ENCODE measurements at places on chromosomes 3 and 15.

DNA sequence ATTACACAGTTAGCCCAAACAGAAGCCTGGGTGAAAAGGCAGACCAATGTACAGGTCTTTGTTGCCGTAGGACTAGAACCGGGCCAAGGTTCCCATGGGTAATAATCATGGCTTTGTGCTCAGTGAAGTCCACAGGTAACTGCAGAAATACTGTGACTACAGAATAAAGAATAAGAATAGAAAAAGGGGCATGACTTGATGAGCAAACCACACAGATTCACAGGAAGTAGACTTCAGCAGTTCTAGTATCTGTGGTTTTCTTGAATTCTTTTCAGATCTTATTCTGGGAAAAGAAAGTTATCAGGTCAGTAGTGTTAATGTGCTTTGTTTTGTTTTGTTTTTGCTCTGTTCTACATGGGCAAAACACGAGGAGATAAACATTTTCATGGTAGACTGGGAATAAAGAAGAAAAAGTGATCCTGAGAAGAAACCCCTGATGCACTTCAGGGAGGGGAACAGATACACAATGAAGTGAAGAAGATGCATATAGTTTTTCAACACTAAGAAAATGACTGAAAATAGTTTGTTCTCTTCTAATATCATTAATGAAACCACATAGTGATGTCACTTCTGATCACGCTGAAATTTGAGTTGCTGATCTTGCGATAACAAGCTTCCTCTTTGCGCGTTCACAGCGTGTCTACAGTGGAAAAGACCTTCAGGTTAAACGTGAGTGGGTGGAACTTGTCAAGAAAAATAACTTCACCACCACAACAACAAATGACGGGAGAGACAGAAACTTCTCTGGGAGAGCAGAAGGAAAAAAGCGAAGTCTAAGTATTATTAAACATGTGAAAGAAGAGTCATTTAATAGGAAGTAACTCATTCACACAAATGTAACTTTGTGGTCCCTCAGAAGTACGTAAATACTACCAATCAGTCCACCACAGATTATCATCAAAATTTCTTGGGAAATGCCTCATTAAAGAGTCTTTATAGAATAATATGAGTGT, 315.8 kb upstream of the SATB1 start:
- no peak for DNase-seq

DNA sequence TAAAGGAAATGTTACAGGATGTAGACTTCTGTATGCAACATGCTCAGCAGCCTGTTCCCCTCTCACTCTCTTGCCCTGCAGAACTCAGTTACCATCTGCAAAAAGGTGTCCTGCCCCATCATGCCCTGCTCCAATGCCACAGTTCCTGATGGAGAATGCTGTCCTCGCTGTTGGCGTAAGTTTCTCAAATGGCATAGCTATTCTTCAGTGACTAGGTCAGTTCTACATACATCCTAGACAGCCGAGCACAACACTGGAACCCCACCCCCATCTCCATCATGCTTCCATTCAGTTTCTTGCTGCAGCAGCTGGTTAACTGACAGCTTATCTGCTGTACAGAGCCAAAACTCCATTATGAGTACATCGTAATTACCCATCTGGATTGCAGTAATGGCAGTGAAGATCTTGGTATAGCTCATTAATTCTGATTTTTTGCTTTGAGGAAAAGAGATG, 4.5 kb downstream of the THBS1 start:
- peak; percentile 56 for DNase-seq

DNA sequence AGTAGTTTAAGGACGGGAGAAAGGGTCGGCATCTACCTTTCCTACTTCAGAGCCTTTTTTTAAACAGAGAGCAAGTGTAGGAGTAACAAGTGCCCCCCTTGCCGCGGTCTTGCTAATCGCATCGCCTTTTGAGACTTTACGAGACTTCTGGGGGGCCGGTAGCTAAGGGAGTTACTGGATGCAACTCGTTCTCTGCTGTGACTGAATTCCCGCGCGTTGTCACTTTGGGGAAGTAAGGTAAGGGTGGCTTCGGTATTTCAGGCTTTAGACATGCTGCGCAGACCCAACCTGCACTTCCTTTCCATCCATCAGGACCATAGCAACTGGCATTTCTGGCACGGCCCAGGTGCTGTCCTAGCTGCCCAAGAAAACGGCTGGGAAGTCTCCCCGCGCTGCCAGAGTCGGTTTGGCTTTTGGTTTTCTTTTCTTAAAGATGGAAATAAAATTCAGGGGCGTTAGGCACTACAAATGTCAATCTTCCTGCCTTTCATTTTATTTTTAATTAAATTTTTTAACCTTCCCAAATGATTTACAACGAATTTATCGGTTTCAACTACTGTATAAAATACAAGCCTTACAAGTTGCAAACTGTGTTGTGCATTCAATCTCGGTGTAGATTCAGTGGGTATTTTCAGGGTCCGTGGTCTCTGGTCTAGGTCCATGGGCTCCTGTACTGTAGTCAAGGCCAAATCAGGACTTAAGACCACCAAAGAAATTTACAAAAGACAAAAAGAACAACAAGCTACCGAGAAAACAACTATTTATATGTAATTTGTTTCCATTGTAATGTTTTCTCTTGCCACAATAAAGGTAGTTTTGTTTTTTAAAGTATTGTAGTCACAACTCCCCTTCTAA, 3.5 kb downstream of the MECOM start:
- no peak for DNase-seq

DNA sequence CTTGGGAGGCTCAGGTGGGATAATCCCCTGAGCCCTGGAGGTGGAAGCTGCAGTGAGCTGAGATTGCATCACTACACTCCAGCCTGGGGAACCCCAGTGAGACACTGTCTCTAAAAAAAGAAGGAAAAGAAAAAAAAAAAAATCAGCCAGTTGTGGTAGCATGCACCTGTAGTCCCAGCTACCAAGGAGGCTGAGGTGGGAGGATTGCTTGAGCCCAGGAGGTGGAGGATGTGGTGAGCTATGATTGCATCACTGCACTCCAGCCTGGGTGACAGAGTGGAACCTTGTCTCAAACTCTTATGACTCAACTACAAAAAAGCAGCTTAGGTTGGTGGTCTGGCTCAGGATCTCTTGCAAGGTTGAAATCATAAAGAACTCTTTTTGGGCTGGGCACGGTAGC, 19.3 kb upstream of the GPX1 start:
- peak; percentile 65 for DNase-seq

DNA sequence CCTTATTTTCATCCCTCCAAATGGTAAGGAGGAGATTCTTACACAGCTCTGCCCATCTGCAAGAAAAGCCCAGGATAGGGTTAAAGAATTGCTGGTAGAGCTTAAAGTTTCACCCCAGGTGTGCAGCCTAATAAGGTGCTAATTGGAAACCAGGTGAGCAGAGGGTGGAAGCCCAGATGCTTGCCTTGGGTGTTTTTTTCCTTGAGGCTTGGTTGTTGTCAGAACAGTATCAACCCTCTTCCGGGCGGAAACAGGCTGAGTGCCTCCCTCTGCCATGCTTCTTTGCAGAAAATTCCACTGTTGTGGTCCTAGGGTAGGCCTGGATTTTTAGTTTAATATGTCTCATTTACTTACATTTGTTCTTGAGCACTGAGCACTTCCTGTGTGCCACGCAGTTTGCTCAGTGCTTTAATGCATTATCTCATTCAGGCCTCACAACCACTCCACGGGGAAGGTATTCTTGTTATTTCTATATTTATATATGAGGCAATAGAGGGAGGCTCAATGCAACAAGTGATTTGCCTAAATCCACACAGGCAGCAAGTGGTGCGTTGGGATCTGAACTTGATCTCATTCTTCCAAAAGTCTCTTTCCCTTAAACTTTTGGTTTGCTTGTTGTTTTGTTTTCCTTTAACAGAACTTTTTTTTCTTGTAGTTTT, 115.0 kb upstream of the LRIG1 start:
- no peak for DNase-seq

DNA sequence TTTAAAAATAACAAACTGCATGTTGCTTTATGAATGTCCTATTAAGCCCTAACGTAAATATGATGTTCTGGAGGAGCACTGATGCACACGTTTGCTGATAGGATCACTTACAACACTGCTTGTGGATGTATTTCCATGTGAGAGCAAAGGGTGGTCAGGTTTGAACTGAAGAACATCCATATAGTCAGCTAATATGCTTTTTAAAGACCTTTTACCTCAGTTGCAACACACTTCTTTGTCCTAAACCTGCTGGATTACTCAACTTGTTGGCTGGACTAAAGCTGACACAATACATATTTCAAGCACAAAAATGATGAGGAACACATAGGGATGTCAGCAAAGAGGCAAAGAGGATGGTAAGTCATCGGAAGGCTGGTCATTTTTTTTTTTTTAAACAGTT, 186.6 kb downstream of the TIGIT start:
- DNase-seq: no peak

GRCh38 chr3:185332026-185332735, 30.8 kb upstream of the MAP3K13 start:
- peak; percentile 92 for DNase-seq

DNA sequence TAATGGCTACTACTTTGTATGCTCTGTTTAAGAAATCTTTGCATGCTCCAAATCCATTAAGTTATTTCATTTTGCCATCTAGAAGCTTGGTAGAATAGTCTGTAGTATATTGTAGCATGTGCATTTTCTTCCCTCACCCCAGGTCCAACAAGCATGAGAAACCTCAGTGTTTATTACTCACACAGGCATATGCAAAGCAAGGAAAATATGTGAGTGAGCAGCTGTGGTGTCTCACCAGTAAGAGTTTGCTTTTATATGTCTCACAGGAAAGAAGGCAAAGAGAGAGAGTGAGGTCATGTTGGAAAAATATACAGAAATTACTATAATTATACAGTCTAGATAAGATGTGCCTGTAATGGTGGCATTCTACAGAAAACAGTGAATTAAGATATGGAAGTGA, 312.5 kb downstream of the C3orf38 start:
- DNase-seq: no peak

- DNase-seq: no peak
These were observed 57.2 kb downstream of the THBS1 start for GRCh38 chr15:39638041-39638440.

GRCh38 chr15:47541562-47541961, 175.7 kb upstream of the SEMA6D start:
- DNase-seq: no peak

DNA sequence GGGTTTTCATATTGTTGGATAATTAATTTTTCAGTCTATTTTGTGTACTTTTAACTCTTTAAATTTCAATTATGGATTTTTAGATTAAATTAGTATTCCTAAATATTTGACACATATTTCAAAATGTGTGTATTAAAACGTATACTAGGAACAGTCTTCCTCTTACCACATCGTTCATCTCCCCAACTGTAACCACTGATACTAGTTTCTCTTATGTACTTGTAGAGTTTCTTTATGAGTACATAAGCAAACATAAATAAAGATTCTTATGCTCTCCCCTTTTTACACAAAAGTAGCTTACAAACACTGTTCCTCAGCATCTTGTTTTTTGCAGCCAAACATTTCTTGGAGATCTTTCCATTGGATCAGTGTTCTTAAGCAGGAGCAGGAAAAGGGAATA, 45.9 kb downstream of the CMSS1 start:
- no peak for DNase-seq

DNA sequence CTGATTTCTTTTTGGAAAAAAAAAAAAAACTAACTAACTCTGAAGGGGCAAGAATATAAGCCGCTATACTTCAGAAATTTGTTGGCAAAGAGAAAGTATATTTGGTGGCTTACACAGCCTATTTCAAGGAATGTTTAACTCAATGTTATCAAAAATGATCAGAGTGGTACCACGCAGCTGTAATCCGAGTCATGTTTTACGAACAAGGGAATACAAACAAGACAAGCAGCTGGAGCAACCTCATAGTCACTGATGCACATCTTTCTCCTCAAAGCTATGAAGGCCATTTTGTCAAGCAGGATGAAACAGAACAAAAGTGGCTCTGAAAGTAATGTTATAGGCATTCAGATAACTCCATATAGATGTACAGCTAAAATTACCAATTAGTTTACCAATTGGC, 81.2 kb downstream of the SCAPER start:
- no peak for DNase-seq

GRCh38 chr3:33064929-33065328, 32.0 kb downstream of the GLB1 start:
- no peak for DNase-seq

DNA sequence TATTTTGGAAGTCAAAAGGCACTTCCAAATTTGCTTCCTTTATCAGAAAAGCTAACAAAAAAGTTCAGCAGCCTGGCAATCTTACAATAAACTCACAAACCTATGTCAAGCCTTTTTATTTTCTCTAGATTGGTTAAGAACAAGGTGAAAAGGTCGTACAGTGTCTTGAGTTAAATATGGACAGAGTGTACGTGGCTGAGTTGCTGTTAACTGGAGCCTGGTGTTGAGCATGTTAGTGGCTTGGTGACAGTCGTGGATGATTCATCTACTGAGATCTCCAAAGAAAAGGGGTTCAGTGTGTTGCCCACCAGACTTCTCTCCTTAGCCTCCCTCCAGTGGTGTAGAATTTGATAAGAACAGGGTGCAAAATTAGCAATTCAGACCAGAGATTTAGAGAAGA, 89.7 kb downstream of the SSR3 start:
- DNase-seq: no peak

GRCh38 chr15:86089422-86089821, 9.8 kb downstream of the AGBL1 start:
- DNase-seq: no peak

- DNase-seq: no peak
These were observed 102.6 kb upstream of the EPHA6 start for GRCh38 chr3:96711816-96712215.

- DNase-seq: peak; percentile 63
These were observed 16.9 kb downstream of the TCAIM start for GRCh38 chr3:44355362-44356033.

GRCh38 chr15:25728816-25729215, 134.3 kb downstream of the ATP10A start:
- no peak for DNase-seq

DNA sequence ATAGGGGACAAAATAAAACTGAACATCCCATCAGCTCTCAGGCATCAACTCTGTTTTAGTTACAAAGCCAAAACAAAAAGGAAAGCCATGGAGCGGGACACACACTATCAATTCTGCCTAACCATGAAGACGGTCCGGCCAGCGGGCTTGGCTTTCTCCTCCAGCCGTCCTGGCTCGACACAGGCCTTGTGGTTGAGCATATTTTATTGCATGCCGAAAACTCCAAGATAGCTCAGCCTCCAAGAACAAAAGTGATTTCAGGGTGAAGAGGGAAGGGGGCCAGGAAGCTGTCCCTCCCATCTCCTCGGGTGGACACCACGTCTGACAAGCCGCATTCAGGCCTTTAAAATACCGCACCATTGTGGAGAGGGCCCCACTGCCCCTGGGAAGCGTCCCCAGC, 31.2 kb downstream of the WNT5A start:
- no peak for DNase-seq

- no peak for DNase-seq
These were observed 374.7 kb downstream of the VPS13C start for GRCh38 chr15:61685534-61685933.
